ENCODE measurements at places on chromosomes 12 and 14. TPM values are rescaled to one million over a fixed set of nuclear protein-coding genes. Genes with fewer than 3 reads are reported as not detected.

DNA sequence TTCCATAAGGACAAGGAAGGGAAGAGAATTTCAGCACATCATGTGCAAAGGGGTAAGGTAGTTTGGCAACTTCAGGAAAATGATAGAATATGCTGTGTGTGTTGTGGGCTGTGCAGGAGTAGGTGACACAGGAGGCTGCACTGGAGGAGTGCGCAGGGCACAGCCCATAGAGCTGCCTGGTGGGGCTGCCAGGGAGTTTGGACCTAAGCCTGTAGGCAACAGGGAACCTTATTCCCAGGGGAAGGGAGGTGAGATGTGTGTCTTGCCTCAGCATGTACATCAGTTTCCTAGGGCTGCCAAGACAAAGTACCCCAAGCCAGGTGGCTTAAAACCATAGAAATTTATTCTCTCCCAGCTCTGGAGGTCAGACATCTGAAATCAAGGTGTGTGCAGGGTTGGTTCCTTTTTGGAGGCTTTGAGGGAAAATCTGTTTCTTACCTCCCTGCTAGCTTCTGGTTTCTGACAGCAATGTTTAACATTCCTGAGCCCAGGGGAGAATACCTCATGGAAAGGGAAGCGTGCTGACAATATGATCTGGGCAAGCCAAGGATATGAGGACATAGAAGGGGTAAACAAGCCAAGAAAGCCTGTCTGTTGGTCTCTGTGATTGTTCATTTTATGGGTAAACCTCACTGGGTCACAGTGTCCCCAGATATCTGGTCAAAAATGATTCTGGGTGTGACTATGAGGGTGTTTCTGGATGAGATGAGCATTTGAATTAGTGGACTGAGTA lies 174.0 kb upstream of the NTF3 start:
- DNase-seq, result no peak

GRCh38 chr12:109291521-109292341 lies 17.4 kb downstream of the FOXN4 start:
- no peak for DNase-seq

DNA sequence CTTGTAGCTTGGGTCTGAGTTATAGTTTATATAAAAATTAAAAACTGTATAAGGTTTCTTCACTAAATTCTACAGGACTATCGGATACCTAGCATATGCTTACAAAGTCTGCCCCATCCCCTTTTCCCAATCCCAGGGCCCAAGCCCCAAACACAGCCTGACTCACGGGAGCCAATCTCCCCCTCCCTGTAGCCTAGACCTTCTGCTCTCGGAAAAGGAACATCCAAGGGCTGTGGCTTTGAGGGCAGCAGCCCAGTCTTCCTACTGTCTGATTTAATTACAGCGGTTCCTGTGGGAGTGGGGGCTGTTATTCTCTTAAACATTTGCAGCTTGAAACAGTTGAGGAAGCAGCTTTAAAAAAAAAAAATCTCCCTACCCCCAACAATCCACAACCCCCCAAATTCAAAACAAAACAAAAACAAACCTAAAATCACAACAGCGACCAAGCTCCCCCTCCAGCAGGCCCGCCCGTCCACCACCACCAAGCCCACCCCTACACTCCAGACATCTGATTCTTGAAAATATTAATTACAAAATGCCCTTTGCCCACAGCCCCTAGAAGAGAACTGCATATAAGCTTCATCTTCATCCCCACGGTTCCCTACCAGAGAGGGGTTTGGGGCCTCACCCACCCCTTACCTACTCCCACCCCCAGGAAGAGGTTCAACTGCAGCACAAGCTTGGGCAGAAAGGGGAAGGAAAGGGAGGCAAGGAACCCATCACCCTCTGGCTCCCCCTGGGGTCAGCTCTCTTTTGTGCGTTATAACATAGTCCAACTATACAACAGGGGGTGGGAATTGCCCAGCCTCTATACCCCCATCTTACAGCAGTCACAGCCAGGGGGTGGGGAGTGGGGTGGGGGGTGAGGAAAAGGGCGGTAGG lies 1.1 kb upstream of the PRKAG1 start:
- DNase-seq, result peak; percentile 23

- peak; percentile 8 for DNase-seq
These were observed 2.2 kb upstream of the FBXO33 start for GRCh38 chr14:39434401-39434800.

GRCh38 chr12:38392554-38393144 lies 76.1 kb downstream of the ALG10B start:
- DNase-seq, result no peak

GRCh38 chr12:59928416-59928815 lies 332.6 kb downstream of the SLC16A7 start:
- DNase-seq, result peak; percentile 16

DNA sequence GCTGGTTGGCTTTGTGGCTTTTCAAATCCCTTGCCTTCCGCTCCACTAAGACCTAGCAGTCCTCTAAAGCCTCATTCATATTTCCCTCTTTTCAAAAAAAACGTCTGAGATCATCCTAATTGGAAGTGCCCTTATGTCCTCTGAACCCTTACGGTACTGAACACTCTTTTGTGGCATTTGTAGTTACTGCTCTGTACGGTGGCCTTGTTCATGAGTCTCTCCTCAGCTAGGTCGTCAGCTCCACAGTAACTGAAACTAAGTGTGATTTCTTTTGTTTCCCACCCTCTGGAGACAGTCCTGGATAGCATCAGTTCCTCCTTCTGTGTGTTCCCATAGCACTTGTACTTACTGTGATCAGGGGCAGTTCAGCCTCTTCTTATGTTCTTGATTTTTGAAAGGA lies 49.7 kb downstream of the DAAM1 start:
- no peak for DNase-seq

DNA sequence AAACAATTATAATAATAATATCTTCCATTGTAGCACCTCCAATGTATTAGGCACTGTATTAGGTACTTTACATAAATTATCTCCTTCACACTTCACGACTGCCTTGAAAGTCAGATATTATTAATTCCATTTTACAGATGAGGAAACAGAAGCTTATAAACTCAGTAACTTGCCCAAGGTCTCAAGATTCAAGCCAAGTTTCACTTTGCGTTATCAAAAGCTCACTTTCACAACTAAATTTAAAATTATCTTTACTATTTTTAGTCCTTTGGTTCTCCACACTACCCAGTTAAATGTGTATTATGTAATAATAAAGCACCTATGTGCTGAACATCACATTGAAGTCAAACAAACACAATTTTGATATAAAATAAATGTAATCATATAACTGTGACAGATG lies 55.8 kb downstream of the NUMB start:
- DNase-seq, result no peak

- DNase-seq, result peak; percentile 97
These were observed 35.3 kb downstream of the PITPNM2 start for GRCh38 chr12:123115409-123116121.

- no peak for DNase-seq
These were observed 269.8 kb downstream of the ATP23 start for GRCh38 chr12:58211211-58211610.

DNA sequence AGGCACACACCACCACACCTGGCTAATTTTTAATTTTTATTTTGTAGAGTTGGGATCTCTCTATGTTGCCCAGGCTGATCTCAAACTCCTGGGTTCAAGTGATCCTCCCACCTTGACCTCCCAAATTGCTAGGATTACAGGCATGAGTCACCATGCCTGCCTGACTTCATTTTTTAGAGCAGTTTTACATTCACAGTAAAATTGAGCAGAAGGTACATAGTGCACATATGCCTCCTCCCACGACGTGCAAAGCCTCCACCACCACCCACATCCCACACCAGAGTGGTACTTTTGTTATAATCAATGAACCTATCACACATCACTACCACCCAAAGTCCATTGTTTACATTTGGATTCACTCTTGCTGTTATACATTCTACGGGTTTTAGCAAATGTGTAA lies 62.5 kb upstream of the PLEKHG3 start:
- no peak for DNase-seq

DNA sequence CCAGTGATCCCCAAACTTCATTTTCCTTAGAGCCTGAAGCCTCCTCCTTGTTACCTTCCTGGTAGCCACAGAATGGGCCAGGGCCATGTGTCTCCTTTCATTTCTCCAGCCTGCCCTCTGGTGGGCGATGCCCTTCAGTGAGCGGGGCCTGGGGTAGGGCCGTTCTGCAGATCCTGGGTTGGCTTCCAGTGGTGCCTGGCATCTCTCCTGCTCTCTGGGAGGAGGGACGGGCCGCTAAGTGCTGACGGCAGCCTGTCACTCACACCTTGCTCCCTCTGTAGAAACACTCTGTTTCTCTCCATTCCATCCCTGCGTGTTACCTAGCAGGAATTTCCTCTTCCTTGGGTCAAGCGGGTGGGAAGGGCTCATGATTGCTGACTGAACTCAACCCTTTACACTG lies 232.1 kb downstream of the CACNA1C start:
- DNase-seq, result peak; percentile 73

DNA sequence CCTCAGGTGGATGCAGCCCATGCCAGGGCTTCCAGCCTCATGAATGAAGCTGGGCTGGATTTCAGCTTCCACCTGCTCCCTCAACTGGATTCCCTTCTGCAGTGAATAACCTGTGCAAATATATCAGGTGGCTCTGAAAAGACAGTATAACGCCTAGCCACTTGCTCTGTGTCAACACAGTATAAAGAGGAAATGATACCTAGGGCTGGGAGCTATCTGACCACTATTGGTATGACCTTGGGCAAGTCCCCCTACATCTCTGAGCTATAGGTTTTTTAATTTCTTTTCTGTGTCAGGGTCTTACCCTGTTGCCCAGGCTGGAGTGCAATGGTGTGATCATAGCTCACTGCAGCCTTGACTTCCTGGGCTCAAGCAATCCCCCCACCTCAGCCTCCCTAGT lies 19.8 kb downstream of the ISM2 start:
- DNase-seq, result no peak

Gene SDR9C7
- total RNA-seq, result not detected

Gene BICDL1
- not detected for total RNA-seq

Gene NRL
- 0.18 TPM for total RNA-seq

Gene CPNE6
- total RNA-seq, result not detected

Gene KRT74
- total RNA-seq, result not detected

Gene KRT75
- not detected for total RNA-seq

Gene IFNG-AS1
- not detected for total RNA-seq

All from IMR-90 (cell line).